H1 (cell line): ENCODE measurements at places on chromosomes 2 and 18.

DNA sequence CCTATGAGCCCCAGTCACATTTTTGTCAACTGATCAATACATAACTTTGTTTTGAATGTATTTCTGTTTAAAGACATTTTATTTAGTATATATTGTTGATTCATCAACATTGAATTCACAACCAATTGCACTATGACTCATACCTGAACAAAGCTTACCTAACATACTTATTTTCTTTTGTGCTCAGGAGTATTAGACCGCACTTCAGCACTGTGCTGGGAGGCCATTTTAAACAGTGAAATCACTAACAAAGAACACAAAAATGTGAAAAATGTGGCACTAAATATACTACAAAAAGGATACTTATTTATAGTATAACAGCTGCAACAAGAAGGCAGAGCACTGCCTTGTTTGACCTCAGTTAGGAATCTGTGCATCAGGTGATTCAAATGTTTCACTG lies 12.4 kb upstream of the IFIH1 start:
- no peak overlapping the region for H3K4me3 ChIP-seq
- no peak overlapping the region for H3K27ac ChIP-seq
- H3K27me3 ChIP-seq = no peaks in the 10 kb centered on the region
- no peaks in the 10 kb centered on the region for H3K36me3 ChIP-seq
- H3K4me1 ChIP-seq = no peaks in the 10 kb centered on the region
- no peak for DNase-seq

DNA sequence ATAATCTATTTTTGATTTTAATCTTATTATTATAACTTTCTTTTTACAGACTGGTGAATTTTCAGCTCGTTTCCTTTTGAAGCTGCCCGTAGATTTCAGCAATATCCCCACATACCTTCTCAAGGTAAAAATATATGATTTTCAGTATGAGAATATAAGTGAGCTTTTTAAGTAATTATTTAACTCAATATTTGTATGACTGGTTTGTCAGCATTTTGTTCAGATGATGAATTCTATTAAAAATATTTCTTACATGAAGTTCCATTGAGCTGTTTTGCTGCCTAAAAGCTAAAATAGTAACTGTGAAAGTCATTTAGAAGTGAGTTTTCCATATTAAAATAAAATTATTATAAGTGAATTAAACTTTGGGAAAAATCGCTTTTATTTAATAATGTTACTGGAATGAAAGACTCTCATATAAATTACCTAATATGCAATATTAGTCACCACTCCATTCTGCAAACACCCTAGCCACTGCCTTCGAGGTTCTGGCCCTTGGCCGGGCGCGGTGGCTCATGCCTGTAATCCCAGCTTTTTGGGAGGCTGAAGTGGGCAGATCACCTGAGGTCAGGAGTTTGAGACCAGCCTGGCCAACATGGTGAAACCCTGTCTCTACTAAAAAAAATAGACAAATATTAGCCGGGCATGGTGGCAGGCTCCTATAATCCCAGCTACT lies 155.3 kb downstream of the BABAM2 start:
- DNase-seq = no peak
- no peak overlapping the region for H3K27ac ChIP-seq
- no peaks in the 10 kb centered on the region for H3K36me3 ChIP-seq
- H3K4me1 ChIP-seq = no peaks in the 10 kb centered on the region

GRCh38 chr18:3449512-3450011 lies 410 bp upstream of the TGIF1 start:
- peaks cover 12% of the 10 kb centered on the region for H3K4me1 ChIP-seq
- no peaks in the 10 kb centered on the region for H3K27me3 ChIP-seq
- H3K36me3 ChIP-seq = no peaks in the 10 kb centered on the region

DNA sequence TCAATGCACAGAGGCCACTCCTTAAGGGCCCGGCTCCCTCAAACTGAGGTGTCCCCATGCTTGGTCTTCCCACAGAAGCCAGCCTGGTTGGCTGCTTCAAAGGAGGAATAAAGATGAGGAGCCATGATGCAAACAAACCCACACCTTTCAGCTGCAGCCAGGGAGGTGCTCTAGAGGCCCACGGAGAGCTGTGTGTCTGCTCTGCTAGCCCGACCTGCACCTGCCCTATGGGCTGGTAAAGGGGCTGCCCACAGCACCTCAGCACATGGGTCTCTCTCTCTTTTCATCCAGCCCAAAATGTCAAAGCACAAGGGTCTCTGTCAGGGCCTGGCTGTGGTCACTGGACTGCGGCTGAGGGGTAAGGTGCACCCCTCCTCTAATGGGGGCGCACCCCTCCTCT lies 132.1 kb downstream of the MSH2 start:
- H3K4me3 ChIP-seq = no peak overlapping the region
- H3K36me3 ChIP-seq = no peaks in the 10 kb centered on the region
- no peak overlapping the region for H3K27ac ChIP-seq
- no peaks in the 10 kb centered on the region for H3K27me3 ChIP-seq
- no peaks in the 10 kb centered on the region for H3K4me1 ChIP-seq

DNA sequence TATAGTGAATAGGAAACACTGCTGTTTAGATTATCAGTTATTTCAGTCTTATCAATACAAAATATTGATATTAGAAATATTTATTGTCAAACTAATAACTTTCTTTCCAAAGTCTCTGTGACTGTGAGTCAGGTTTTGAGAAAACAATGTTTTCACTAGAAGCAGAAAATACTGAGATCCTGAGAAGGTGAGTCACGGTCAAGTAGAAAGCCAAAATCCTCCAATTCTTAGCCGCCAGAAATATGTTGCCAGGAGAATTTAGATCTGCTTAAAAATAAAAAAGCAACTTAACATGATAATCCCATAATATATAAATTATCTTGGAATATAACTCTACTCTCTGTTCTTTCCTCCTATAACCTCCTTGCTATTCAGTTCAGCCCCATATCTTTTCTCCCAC lies 181.9 kb upstream of the NRXN1 start:
- no peak overlapping the region for H3K4me3 ChIP-seq
- H3K36me3 ChIP-seq = no peaks in the 10 kb centered on the region
- H3K27ac ChIP-seq = no peak overlapping the region
- H3K27me3 ChIP-seq = no peaks in the 10 kb centered on the region
- H3K4me1 ChIP-seq = no peaks in the 10 kb centered on the region
- no peak for DNase-seq

GRCh38 chr2:10091182-10091888 lies 11.1 kb upstream of the CYS1 start:
- no peak overlapping the region for H3K4me3 ChIP-seq
- DNase-seq = no peak
- H3K36me3 ChIP-seq = no peaks in the 10 kb centered on the region
- H3K4me1 ChIP-seq = no peaks in the 10 kb centered on the region
- H3K27me3 ChIP-seq = no peaks in the 10 kb centered on the region
- no peak overlapping the region for H3K27ac ChIP-seq

GRCh38 chr2:181393472-181393871 lies 63.7 kb upstream of the ITGA4 start:
- DNase-seq = no peak
- no peaks in the 10 kb centered on the region for H3K36me3 ChIP-seq
- H3K4me1 ChIP-seq = no peaks in the 10 kb centered on the region

DNA sequence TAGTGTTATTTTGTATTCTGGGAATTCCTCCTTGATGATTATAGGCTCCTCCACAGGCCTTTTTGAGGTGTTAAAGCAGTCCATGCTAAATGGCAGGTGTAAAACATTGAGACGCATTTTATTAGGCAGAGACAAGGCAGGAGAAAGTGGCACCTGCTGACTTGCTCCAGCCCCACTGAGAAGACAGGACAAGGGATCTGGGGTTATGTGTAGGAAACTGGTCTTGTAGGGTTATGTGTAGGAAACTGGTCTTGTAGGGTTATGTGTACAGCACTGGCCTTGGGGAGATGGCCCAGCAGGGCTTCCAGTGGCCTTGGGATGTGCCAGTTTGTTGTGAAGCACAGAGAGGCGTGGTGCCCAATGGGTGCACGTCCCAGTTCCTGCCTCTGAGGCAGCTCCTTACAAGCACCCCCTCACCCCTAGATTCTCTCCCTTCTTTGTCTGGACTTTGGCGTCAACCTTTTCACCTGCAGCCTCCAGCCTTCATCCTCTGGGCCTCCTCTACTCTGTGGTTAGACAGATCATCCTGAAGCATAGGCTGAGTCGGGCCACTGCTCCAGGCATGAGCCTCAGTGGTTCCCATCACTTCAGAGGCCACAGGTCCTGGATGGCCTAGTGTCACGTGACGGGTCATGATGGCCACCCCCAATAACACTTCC lies 921 bp upstream of the FABP1 start:
- no peak overlapping the region for H3K4me3 ChIP-seq
- no peak for DNase-seq

- H3K36me3 ChIP-seq = no peaks in the 10 kb centered on the region
- no peaks in the 10 kb centered on the region for H3K27me3 ChIP-seq
- no peak overlapping the region for H3K27ac ChIP-seq
- no peak for DNase-seq
Measured at GRCh38 chr2:69138793-69139459, 125.9 kb downstream of the ANTXR1 start.

GRCh38 chr18:22674272-22674671 lies 256.6 kb upstream of the CTAGE1 start:
- no peak overlapping the region for H3K4me3 ChIP-seq
- H3K36me3 ChIP-seq = no peaks in the 10 kb centered on the region
- no peaks in the 10 kb centered on the region for H3K4me1 ChIP-seq
- no peaks in the 10 kb centered on the region for H3K27me3 ChIP-seq

GRCh38 chr2:224283466-224283965 lies 118.4 kb downstream of the FAM124B start:
- H3K4me1 ChIP-seq = no peaks in the 10 kb centered on the region
- DNase-seq = no peak
- H3K27me3 ChIP-seq = no peaks in the 10 kb centered on the region
- H3K36me3 ChIP-seq = no peaks in the 10 kb centered on the region

DNA sequence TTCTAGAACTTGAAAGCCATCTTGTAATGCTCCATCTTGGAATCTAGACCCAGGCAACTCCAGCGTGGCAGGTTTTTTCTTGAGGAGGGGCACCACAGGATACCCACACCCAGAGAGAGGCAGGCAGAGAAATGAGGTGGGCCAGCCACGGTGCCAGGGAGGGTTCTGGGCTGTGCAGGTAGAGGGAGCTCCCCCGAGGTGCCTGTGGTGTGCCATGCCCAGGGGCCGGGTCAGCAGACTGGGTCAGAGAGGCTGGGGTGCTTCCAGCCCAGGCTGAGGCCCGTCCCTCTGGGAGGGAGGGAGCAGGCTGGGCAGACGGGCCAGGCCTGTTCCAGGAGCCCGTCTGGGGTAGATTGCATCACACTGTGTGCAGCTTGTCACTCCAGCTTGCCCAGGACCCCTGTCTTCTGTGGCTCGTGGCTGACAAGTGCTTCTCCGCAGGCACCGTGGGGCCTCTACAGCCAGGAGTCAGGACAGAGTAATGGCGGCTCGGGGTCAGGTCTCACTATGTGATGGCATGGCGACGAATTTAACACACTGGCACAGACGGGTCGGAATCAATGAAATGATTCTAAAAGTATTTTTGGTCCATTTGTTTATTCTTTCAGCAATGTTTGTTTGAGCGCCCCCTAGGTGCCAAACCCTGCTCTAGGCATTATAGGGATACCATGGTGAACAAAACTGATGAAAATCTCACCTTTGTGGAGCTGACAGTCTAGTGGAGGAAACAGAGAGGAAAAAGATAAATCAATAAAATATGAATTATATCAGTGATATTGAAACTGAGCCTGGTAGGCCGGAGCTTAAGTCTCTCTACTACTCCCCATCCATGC lies 144.0 kb downstream of the ACOXL start:
- DNase-seq = no peak
- no peak overlapping the region for H3K4me3 ChIP-seq
- H3K4me1 ChIP-seq = peaks cover 3% of the 10 kb centered on the region; the same call in 1 of the 2 replicates
- no peaks in the 10 kb centered on the region for H3K27me3 ChIP-seq
